ENCODE measurements at places on chromosomes 2 and 18.

DNA sequence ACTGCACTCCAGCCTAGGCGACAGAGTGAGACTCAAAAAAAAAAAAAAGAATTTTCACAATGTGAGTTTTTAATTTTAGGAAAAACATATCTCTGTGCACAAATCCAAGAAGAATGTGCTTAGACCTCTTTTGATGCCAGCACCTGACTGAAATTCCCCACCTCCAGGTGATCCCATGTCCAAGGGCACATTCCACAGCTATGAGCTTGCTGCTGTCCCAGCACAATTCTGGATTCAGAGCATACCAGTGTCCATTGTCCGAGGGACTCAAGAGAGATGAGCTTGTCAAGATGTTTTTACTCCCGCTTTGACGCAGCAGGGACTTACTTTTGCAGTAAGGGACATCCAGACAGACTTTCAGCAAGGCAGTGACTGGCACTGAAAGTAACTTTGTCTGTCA is 489.1 kb upstream of the ACVR2A start:
- no peak for DNase-seq

- no peak for DNase-seq
Observed at GRCh38 chr2:180734382-180734781, 246.0 kb upstream of the UBE2E3 start.

DNA sequence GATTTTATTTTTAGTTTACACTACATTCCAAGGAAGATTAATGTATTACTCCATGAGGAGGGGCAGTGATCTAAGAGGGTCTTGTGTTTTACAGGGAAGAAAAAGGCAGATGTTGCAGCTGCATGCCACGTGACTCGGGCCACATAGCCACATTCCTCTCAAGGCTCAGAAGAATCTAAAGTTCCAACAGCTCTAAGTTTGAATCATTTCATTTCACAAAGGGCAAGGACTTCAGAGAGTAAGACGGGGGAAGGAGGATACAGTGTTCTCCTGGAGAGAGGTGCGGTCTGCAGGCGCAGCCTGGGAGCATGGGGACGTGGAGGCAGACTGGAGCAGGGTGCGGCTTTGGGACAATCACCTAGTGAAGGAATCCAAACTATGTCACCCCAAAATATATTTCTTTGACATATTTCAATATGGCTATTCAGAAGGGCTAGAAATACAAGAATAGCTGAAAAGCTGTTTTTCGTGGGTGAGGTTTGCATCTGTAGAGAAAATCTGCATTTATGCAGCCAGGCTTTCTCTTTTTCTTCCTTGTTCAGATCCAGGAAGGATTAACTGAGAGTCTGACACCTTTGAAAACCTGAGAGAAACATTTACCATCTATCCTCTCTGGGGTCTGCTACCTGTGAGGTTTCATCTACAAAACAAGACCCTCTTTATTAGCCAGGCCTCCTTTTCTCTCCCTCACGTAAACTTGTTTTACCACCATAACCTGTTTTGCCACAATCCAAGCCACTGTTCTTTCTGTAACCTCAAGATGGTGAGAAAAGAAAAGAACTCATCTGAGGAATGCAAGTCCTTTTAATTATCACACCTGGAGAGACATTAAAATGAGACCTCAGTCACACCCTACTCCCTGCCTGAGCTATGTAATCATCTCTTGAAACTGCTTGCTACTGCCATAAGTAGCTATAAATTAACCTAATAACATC is 165.1 kb upstream of the NDUFV2 start:
- no peak for DNase-seq

GRCh38 chr18:59646963-59647307 is 50.3 kb downstream of the CCBE1 start:
- peak; percentile 39 for DNase-seq

DNA sequence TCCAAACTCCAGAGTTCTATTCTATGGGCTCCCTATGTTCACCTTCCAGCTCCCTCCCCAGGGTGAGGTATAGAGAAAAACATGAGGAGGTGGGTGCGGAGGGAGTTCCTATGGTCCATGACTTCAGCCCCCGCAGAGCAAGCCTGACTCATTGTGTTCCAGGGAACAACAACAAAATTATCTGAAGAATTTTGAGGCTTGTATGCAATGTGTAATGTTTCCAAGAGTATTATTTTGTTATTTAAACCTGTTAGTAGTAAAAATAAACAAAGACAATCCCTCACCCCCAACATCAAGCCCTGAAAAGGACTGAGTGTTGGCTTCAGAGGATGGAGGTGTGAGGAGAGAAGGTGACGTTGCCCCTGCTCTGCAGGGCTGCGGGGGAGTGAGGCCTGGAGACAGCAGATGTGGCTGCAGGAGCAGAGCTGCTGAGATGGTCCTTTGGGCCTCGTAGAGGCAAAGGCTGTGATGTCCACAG is 29.0 kb downstream of the LAMA3 start:
- peak; percentile 52 for DNase-seq

DNA sequence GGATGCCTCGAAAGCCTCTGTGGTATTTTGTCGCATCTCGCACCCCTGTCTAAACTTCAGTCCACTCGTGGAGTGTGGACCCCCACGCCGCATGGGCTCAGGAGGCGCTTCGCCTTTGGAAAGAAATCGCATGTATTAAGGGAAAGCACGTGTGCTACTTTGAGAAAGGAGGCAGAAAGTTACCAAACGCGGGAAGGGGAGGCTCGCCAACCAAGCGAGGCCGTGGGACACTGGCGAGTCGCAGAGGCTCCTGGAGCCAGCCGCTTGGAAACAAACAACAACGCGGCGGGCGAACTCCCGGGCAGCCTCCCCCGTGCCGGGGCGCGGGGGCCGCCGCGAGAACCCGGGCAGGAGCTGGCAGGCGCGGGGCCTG is 455 bp upstream of the AGAP1 start:
- no peak for DNase-seq

Data from AG20443 (cell line).